Right cardiac atrium (tissue), 5 donors: ENCODE measurements at places on chromosomes 1 and 21. TPM values are rescaled to one million over a fixed set of nuclear protein-coding genes. Genes with fewer than 3 reads are reported as not detected.

GRCh38 chr1:202127836-202128622 lies 5.3 kb downstream of the GPR37L1 start:
- no peak for DNase-seq

DNA sequence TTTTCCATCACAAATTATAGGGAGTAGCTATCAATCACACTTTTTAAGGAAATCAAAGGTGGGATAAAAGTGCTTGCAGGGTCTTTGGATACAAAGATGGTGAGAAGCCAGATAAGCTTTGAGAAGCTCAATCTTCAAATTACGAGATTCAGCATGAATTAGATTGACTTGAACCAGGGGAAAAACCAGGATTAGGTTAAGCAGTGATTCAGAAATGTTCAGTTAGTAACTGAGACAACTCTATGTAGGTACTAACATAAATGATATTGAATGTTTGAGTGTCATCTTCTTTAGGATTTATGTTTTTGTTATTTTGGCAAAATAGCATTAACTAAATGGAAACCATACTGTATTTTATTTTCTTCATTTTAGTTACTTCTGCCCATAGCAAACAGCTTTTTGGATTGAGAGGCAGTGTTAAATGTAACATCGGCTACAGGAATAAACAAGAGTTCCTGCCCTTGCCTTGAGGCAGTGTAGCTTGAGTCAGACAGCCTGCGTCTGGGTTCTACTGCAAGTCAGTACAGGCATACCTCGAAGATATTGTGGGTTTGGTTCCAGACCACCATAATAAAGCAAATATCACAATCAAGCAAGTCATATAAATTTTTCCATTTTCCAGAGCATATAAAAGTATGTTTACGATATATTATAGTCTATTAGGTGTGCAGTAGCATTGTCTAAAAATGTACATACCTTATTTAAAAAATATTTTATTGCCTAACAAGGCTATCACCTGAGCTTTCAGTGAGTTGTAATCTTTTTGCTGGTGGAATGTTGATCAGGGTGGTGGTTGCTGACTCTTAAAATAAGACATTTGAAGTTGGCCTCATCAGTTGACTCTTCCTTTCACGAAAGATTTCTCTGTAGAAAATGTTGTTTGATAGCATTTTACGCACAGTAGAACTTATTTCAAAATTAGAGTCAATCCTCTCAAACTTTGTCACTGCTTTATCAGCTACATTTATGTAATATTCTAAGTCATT lies 36.9 kb upstream of the BACH1 start:
- no peak for DNase-seq

GRCh38 chr1:13546791-13547190 lies 33.0 kb upstream of the LRRC38 start:
- DNase-seq: no peak

DNA sequence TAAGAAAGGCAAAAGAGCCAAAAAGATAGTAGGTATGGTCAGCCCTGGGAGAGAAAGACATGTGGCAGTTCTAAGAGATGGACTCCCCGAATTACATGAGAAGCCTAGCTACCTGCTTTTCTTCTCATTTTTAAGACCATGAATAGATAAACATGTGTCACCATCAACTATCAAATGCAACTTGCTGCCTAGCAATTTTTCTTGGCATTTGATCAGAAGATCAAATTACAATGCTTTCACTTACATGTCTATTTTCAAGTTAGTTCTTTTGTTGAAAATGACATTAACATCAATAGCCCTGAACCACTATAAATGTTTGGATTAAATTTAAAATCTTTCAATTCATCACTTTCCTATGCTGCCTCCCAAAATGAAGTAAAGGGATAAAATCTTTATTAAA lies 212.3 kb downstream of the HHIPL2 start:
- no peak for DNase-seq

DNA sequence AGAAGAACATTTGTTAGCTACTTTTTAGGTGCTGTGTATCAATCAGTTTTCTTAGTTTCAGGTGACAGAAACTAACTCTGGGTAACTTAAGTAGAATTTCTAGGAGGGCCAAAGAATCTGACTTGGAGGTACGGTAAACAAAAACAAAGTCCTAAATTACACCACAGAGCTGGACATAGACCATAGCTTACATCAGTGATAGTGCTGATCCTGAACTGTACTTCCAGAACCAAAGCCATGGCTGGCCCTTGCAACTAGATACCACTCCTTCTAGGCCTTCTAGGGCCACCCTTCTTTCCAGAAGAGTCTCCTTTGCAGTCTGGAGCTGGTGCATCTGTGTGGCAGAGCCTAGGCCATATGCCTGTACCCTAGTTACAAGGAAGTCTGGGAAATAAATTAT lies 94.5 kb downstream of the OLFML2B start:
- no peak for DNase-seq

- DNase-seq: no peak
Observed at GRCh38 chr1:244424649-244425334, 26.9 kb downstream of the ADSS2 start.

GRCh38 chr1:90174246-90174645 lies 179.3 kb downstream of the ZNF326 start:
- no peak for DNase-seq

DNA sequence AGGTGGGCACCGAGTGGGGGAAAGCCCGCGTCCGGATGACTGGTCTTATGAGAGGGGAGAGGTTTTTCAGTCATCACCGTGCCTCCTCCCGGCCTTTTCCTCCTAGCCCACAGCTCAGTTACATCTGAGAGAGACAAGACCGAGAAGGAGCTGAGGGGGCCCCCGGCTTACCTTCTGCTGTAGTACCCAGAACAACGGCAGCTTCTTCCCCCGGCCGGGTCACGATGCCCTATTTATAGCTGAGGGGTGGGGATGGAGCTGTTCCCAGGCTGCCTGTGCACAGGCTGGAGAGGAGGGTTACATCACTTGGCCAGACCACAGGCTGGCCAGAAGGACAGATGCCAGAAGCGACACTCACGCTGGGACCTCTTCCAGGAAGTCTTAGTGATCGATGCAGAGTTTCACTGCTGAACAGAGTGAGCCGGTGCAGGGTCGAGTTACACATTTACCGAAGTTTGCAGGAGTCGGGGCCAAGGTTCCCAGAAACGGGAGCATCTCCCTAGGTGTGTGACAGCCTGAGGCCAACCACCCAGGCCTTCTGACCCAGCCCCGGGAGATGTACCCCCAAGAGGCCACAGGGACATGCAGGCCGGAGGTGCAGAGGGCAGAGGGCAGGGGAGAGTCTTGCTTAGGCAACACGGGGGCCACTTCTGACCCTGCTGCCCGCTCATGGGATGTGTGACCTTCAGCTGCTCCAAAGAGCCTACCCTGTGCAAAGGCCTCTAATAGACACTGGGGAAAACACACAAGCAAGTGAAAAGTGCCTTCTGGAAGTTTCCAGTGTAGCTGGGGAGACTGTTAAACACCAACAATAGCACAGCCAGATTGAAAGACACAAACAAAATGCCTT lies at the start of gene AGT:
Gene AGT (minus strand): TSS at position 208 of the 850 bp plus-strand sequence. CDS start 3,299 bp downstream, outside the sequence.
- DNase-seq: peak; percentile 90

The FCRL1 gene
- total RNA-seq: not detected

The VSIG8 gene
- 0.19 TPM for total RNA-seq

The PTPRC gene
- total RNA-seq: 9.1 TPM
